Pancreas (tissue), 10 donors: ENCODE measurements at places on chromosomes 5 and 9. TPM values are rescaled to one million over a fixed set of nuclear protein-coding genes. Genes with fewer than 3 reads are reported as not detected.

- no peak for DNase-seq
Measured at GRCh38 chr9:88303721-88304451, 84.4 kb upstream of the SPIN1 start.

DNA sequence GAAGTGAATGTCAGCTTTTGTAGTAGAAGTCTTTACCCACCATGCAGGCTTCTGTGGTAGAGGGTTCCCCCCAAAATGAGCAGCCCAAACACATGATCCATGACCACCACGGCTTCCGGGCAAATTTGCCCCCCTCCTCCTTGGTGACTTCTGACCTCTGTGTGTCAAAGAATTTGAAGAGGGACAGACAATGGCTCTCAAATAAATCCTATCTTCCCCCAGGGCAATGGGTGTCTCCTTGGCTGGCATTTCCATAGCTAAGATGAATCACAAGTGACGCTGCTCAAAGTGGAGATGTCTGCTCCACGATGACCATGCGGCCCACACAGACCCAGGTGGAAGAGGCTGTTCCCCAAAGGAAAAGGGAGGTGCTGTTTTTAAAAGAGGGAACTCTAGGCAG lies 30.2 kb upstream of the BOD1 start:
- DNase-seq = no peak

DNA sequence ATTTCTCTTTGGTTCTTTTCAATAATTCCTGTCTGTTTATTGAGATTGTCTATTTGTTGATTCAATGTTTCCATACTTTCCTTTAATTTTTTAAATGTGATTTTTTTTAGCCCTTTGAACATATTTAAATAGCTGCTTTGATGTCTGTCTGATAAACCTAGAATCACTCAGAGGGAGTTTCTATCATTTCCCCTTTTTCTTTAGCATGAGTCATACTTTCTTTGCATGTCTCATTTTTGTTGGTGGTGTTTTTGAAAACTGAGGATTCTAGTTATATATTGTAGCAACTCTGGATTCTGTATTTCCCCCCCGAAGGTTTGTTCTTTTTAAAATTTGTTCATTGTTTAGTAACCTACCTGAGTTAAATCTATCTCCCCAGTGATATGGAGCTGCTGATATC lies 24.2 kb upstream of the ZNF618 start:
- no peak for DNase-seq

DNA sequence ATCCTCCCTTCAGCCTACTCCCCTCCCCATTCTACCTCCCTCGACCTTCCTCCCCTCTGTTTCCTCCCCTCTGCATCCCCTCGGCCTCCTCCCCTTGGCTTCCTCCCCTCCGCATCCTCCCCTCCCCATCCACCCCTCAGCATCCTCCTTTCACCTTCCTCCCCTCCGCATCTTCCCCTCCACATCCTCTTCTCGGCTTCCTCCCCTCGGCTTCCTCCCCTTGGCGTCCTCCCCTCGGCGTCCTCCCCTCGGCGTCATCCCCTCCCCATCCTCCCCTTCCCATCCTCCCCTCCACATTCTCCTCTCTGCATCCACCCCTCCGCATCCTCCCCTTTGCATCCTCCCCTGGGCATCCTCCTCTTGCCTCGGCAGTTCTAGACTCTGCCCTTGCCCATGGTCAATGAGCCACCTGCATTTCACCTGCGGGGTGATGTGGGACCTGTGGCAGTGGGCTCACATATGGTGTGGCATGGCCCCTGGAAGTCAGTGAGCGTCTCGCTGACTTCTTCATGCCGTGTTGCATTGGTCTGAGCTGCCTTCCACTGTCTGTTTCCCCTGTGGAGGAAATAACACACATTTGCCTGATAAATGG lies 113.0 kb downstream of the WNK2 start:
- no peak for DNase-seq

GRCh38 chr5:179620703-179621350 lies 2.6 kb downstream of the HNRNPH1 start:
- DNase-seq = no peak

Gene PLEKHG4B
- total RNA-seq = 0.35 TPM

DNA sequence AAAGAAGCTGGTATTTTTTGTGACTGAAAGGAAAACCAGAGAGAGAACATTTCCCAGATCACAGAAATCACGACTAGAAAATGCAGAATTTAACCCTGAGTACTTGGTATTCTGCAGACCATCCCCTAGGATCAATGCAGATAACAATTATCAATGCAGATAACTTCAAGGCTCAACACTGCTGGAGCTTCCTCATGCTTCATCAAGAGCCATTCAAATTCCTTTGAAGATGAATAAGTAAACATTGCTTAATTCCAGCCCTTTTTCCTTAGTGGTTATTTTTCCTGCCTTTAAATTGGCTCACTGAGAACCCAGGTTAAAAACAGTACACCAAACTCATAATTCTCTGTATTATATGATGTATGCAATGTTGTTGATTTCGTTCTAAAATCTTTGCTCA lies 370.1 kb upstream of the TLE4 start:
- DNase-seq = no peak

- DNase-seq = no peak
Measured at GRCh38 chr5:149432911-149433401, 53.9 kb upstream of the IL17B start.

Gene DMRTA1
- total RNA-seq = 1.3 TPM
